Calu3 (cell line): ENCODE measurements at places on chromosomes 2 and 18. TPM values are rescaled to one million over a fixed set of nuclear protein-coding genes. Genes with fewer than 3 reads are reported as not detected.

Gene AFF3
- not detected in 2 replicates for total RNA-seq

Gene C2orf80
- not detected in 2 replicates for total RNA-seq

DNA sequence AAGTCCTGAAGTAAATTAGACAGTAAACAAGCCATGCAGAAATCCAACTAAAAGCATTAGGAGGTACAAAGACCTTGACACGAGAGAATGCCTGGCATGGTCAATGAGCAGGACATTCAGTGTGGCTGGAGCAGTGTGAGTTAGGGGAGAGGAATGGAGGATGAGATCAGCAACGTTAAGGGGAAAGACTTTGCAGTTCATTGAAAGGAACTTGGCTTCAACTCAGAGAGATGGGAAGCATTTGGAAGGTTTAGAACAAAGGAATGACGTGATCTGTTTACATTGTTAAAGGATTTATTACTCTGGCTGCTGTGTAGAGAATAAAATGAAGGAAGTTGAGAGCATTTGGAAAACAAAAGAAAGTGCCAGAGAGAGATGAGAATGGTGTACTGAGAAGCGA, 621.3 kb downstream of the XIRP2 start:
- no peak for DNase-seq

GRCh38 chr2:168552450-168552856, 96.4 kb downstream of the CERS6 start:
- DNase-seq = peak; percentile 70

Gene CNDP1
- not detected in 2 replicates for total RNA-seq

- DNase-seq = no peak
Measured at GRCh38 chr2:109066501-109066900, 62.5 kb upstream of the SH3RF3 start.

Gene APCDD1
- total RNA-seq = 0.51 TPM in 1 of 2 replicates, not detected in the other

Gene STEAP3
- total RNA-seq = 28.3 and 30.5 TPM in 2 replicates

DNA sequence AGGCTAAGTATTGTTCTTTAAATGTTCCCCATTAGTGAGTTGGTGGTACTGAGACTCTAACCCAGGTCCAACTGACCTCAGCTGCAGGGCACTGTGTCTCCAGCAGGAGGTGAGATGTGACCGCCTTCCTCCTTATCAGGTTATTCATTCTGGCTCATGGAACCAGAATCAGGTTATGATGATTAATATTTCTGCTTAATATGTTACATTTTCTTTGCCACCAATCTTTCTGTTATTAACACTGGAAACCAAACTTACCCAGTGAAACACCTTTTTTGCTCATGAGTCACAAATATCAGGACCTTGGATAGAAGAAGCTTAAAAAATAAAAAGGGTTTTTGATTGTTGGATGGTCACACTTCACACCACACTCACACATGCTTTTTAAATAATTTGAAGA, 85.4 kb downstream of the DPP4 start:
- DNase-seq = peak; percentile 10

DNA sequence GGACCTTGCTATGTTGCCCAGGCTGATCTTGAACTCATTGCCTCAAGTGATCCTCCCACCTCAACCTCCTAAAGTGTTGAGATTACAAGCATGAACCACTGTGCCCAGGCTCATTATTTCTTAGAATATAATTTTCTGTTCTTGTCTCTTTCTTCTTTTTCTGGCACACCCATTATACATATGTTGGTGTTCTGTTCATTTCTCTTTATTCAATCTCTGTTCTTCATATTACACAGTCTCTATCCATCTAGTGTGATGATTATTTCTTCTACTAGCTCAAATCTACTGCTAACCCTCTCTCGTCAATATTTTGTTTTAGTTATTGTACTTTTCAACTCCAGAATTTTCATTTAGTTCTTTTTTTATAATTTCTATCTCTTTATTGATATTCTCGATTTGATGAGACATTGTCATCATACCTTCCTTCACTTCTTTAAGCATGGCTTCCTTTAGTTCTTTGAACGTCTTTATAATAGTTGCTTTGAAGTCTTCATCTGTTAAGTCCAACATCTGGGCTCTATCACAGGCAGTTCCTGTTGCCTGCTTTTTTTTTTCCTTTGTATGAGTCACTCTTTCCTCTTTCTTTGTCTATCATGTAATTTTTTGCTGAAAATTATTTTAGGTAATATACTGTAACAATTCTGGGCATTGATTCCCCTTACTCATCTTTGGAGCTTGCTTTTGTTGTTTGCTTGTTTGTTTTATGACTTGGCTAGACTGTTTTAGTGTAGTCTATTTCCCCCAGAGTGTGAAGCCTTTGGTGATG, 196.4 kb upstream of the NABP1 start:
- DNase-seq = no peak

Gene TCF23
- total RNA-seq = not detected in 2 replicates

Gene MSTN
- 0.24 TPM in 1 of 2 replicates, not detected in the other for total RNA-seq

GRCh38 chr2:219560037-219560892, 11.1 kb downstream of the OBSL1 start:
- peak; percentile 30 for DNase-seq

DNA sequence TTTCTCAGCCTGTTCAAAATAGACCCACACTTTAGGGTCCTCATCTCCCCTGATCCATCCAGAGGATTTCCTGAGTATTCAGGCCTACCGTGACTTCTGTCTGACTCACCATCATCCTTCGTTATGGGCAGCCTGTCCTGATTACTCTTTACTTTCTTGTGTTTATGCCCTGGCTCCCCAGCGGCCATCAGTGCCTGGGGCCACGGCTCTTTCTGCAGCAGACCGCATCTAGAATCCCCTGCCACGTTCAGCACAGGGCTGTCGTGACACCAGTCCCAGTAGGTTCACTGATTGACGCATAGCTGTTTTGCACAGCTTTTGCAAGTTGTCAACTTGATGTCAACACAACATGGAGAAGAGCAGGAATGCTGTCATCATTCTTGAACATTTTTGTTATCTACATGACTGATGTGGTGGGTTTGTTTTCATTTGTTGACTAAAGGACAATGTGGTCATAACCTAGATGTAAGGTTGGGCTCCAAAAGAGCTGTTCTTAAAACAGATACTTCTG, 225.6 kb downstream of the HAUS1 start:
- DNase-seq = no peak

DNA sequence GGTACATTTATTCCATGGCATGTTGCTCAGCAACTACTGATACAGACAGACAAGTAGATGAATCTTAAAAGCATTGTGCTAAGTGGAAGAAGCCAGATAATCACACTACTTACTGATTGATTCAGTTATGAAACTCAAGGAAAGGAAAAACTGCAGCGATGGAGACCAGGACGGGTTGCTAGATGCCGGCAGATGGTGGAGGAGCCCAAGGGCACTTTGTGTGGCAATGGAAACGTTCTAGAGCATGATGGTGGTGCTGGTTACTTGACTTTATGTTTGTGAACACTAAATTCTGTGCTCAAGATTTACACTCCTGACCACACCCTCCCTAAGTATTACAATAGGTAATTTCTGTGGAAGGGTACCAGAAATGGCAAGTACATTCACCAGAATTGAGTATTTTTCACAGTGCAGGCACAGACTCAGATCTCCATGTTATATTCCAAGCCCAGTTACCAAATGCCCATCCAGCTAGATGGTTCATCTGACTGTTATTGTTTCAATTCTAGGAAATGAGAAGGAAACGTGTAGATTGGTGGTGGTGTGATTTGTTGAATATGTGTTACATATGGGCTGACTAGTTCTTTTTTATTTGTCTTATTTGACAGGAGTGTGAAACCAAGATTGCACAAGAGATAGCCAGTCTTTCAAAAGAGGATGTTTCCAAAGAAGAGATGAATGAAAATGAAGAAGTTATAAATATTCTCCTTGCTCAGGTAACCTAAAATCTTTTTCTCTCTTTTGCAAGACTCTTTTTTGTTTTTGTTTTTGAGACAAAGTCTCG, 55.1 kb downstream of the RALBP1 start:
- DNase-seq = no peak

DNA sequence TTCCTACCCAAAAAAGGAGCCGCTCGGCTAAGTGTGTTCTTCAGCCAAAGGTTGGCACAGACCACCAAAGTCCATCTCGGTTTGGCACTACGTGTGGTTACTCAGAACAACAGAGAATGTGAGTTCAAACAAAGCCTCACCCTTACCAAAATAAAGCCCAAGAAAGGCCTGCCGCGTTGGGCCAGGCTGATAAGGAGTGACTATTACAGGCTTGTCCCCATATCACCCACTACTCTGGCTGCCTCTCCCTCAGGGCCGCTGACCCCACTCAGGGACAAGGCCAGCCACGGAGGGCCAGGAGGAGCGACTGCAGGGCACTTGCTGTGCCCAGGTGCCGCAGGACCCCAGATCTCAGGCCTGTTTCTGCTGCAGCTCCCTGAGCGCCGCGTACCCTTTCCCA, 13.8 kb downstream of the HS1BP3 start:
- no peak for DNase-seq

- no peak for DNase-seq
Measured at GRCh38 chr2:111652038-111652437, 232.0 kb downstream of the ANAPC1 start.

Gene ARHGEF33
- total RNA-seq = 0.34 and 0.71 TPM in 2 replicates

Gene DAW1
- 2.4 and 3.2 TPM in 2 replicates for total RNA-seq

Gene LYG1
- 2.3 and 3.5 TPM in 2 replicates for total RNA-seq

Gene GALNT13
- total RNA-seq = not detected in 2 replicates
